ENCODE measurements at places on chromosomes 16 and 17.
A peak's percentile ranks its signal among the peaks of the same experiment; 100 is the strongest.

DNA sequence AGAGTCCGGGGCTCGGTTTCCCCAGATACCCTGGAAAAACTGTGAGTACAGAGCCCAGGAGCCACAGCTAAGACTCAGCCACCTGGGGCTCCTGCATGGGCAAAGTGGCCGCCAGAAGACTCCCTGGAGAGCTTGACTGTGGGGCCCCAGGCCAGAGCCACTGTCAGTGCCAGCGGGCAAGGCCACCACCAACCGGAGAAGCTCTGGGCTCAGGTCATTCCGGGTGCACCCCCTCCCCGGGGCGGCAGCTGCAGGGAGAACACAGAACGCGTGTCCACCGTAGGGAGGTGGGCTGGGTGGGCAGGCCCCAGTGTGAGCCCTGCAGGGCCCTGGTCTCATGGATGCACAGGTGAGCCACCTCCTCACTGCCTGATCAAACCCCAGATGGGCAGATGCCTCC, 22.3 kb upstream of the RBFOX3 start:
- DNase-seq, result no peak

- DNase-seq, result no peak
Measured at GRCh38 chr16:8763899-8764298, 33.5 kb downstream of the TMEM186 start.

DNA sequence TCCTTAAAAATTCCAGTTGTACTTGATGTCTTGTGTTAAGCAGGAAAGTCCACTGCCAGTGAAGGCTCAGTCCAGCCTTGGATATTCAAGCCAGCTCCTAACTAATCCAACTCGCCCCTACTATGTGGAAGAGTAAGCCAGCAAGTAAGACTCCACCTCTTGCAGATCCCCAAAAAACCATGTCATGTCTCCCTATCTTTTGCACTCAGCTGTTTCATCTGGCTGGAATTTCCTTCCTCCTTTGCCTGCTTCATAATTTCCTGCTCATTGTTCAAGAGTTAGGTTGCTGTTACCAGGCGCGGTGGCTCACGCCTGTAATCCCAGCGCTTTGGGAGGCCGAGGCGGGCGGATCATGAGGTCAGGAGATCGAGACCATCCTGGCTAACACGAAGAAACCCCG, 37.8 kb downstream of the RBBP6 start:
- no peak for DNase-seq

DNA sequence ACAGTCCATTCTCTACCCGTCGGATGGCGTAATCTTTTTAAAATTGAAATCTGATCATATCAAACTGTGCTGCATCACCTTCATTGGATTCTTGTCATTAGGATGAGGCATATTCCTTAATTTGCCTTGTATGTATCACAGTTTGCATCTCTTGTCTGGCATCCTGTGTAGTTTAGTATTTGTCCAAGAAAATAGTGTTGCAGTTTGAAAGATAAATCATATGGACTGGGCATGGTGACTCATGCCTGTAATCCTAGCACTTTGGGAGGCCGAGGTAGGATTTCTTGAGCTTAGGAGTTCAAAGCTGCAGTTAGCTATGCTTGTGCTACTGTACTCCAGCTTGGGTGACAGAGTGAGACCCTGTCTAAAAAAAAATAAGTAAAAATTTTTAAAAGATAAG, 5.8 kb upstream of the RSL1D1 start:
- DNase-seq, result no peak

GRCh38 chr17:61410141-61411010, 10.7 kb downstream of the TBX2 start:
- DNase-seq, result peak; percentile 70

- DNase-seq, result no peak
Measured at GRCh38 chr17:13107676-13108235, 89.9 kb upstream of the ELAC2 start.

GRCh38 chr17:47803201-47803600, 18.4 kb downstream of the OSBPL7 start:
- no peak for DNase-seq

- no peak for DNase-seq
Measured at GRCh38 chr17:61116577-61116976, 283.1 kb upstream of the TBX2 start.

- no peak for DNase-seq
Measured at GRCh38 chr17:61400717-61401388, 1.2 kb downstream of the TBX2 start.

DNA sequence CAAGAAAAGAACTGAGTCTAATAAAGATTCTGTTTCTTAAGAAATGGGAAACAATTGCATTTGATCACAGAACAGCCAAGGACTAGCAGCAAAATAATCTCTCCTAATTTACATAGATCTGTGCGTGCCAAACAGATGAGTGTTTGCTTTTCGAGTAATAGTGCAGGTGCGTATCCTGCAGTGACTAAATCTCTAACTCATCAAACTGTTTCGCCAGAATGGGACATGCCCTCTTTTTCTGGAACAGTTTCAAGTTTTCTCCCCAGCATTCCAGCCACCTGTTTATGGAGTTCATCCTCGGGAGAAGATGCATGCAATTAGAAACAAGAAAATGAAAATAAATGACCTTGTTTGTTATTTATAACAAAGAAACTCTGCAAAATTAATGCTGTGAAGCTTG, 5.7 kb upstream of the TOX3 start:
- DNase-seq, result no peak

DNA sequence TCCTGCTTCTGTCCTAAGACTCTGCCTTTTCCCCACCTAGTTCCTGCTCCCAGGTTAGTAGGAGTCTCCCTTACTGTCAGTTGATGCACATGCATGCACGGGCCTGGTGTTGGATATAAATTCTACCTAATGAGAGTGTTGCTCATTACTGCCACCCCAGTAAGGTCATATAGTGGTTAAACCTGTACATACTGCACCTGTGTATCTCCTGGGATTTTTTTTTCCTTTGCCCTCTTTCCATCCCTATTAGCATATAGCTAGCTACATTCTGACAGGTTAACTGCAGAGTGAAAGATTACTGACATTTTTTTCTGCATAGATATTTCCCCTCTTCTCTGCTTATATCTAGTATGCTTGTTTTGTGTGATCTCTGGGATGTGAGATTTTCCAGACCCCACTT, 201.5 kb upstream of the PIRT start:
- DNase-seq, result no peak

- no peak for DNase-seq
Measured at GRCh38 chr17:83014940-83015910, 64.2 kb upstream of the METRNL start.

GRCh38 chr17:49565948-49566491, 9.7 kb upstream of the NXPH3 start:
- no peak for DNase-seq

DNA sequence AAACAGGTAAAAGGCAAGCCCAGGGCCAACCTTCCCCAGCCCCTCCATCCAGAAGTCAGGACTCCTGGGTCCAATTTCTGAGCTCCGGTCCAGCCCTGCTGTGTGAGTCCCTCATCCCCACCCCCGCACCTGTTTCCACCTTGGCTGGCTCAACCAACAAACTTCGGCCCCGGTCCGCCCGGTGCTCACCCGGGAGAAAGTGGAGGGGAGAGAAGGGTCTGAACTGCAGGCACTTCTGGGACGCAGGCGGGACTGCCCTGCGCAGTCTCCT, 541 bp downstream of the RHBDF2 start:
- DNase-seq, result no peak

- no peak for DNase-seq
Measured at GRCh38 chr17:15966183-15966878, 21.4 kb downstream of the ADORA2B start.

GRCh38 chr17:8122924-8123694, 797 bp downstream of the HES7 start:
- DNase-seq, result peak; percentile 53

All from stimulated activated CD4-positive, alpha-beta T cell treated with anti-CD3 and anti-CD28 coated beads, Interleukin-1b, Interleukin-23, amount 100 ng/mL, for 48 hours (primary cell).